ENCODE measurements at places on chromosomes 6 and 20.

DNA sequence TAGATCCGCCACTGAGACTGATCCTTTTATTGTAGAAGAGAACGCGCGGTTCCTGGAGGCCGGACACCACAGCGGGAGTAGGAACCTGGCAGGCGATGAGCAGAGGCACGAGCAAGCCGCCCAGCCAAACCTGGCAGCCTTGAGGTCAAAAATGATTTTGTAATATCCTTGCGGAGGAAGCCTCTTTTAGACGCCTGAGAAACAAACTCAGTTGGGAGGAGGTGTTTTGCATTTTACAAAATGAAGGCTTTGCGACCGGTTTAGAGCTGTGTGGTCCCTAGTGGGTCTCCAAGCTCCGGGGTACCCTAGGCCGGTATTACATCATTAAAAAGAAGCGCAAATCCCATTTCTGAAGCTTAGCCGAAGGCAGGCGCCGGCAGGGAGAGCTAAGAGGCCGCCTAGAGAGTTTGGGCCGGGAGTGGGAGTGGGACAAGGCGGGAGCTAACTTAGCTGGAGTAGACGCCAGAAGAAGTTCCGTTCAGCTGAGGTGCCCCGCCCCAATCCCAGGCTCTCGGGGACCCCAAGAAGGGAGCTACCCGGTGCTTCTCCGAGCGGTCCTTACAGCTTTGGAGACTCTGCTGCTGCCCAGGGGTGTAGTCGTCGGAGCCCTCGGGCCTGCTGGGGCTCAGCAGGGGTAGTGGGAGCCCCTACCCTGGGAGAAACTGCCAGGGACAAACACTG, 1.9 kb upstream of the TBX18 start:
- no peak for DNase-seq

- DNase-seq = no peak
Measured at GRCh38 chr20:51769976-51770615, 1.9 kb upstream of the ATP9A start.

GRCh38 chr6:168956884-168957730, 296.5 kb downstream of the THBS2 start:
- DNase-seq = peak; percentile 73

DNA sequence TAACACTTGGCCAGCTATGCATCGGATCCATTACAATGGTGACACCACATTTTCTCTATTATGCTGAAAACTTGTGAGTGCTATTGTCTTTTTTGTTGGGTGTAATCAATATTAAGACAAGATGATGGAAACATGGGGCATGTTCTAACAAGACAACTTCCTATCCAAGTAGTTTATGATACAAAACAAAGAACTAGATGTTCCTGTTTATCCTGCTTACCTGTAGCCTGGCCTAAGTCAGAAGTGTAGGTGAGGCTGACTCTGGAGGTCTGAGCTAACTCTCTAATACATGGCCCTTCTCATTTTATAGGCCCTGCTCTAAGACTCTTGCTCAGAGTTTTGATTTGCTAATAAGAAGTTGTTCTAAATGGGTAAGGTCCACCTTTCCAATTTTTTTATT, 242.4 kb upstream of the STXBP5 start:
- no peak for DNase-seq

- no peak for DNase-seq
Measured at GRCh38 chr6:7794509-7794908, 68.6 kb downstream of the BMP6 start.

DNA sequence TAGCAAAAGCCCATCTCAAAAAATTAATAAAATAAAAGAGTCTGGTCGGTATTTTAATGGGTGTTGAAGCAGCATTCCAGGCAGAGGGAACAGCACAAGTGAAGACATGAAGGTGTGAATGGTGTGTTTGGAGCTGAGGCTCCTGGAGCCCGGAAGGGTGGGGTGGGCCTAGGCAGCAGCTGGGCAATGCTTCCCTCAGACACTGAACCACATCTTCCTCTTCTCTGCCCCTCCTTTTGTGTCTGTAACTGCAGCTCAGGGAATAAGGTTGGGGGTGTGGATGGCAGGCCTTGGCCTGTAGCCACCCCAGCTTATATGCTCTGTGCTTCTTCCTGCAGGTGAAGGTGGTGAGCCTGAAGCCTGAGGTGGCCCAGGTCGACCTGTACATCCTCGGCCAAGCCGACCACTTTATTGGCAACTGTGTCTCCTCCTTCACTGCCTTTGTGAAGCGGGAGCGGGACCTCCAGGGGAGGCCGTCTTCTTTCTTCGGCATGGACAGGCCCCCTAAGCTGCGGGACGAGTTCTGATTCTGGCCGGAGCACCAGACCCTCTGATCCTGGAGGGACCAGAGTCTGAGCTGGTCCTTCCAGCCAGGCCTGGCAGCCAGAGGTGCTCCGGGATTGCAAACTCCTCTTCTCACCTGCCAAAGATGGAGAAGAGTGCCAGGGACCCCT, 26.6 kb downstream of the POFUT1 start:
- DNase-seq = no peak

GRCh38 chr20:34585019-34585418, 26.5 kb downstream of the MAP1LC3A start:
- DNase-seq = no peak

Data from AML-193 (cell line).